Foreskin melanocyte (primary cell): ENCODE measurements at places on chromosomes 2 and 18.

- no peak for DNase-seq
These were observed 133.8 kb downstream of the MAIP1 start for GRCh38 chr2:200089040-200089755.

DNA sequence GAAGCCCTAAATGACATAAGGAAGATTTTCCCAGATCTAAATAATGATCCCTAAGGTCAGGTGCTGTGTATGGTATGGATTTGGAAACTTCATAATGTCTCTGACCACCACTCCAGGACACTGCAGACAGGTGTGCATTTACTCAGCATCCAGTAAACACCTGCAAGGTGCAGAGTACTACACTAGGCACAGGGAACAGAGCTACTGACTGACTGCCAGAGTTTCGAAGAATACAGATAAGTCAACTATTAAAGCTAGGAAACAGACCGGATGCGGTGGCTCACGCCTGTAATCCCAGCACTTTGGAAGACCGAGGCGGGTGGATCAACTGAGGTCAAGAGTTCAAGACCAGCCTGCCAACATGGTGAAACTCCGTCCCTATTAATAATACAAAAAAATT lies 65.0 kb downstream of the ATP8B1 start:
- DNase-seq, result no peak

DNA sequence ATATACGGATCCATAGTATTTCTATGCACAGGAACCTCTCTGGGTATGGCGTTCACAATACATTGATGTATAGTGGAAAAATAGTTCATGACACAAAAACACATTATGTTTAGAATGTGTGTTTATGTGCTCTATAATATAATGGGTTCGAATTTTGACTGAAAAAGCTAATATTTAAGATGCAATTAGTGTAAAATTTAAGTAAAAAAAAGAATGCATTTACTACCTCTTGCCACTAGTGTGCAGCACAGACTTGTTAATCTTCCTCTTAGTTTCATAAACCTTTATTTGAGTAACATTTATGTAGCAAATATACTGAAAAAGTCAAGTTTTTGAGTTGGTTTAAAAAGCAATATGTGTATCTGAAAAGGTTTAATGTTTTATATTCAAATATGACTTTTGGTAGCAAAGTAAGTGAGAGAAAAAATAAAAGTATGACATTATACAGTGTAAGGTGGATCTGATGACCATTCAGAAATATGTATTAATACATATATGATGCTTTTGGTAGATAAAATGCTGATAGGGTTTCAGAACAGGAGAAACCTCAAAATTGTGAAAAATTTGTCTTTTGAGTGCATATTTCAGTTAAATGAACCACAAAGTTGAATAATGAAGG lies 49.4 kb downstream of the CCDC102B start:
- DNase-seq, result peak; percentile 6

DNA sequence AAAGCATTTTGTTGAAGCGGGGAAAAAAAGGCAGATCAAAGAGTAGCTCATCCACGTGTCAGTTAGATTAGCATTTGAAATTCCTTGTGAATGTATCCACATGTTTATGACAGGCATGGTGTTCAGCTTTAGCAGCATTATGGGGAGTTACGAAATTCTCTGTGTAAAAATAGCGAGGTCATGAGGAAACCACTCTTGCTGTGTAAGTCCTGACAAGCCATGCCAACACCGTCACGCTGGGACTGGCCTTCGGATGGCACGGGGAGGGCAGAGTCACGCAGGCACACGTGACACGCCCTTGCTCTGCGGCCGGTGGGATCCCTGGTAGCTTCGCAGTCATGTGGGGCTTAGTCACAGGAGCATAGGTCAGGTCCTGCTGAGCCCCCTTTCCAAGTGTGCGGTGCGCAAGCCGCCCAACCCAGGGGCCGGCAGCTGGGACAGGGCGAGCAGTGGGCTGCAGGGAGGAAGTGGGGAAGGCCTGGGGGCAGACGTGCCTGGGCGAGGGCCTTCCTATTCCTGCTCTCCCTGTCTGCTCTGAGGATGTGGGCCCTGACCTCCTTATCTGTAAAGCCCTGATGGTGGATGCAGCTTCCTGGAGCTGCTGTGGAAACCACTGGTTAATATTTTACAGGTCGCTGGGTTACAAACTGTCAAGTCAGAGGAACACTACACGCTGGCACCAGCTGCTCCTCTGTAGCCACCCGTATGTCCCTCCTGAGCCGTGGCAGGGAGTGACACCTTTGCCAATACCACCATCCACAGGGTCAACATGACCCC lies 18.0 kb downstream of the MBP start:
- DNase-seq, result peak; percentile 100

- no peak for DNase-seq
These were observed 4.0 kb downstream of the IL1R2 start for GRCh38 chr2:101995804-101996203.

GRCh38 chr2:131673400-131674173 lies 145.9 kb downstream of the CCDC74A start:
- peak; percentile 53 for DNase-seq

- DNase-seq, result no peak
These were observed 8.7 kb upstream of the LAPTM4A start for GRCh38 chr2:20060106-20060505.

- no peak for DNase-seq
These were observed 70.6 kb upstream of the ODC1 start for GRCh38 chr2:10518470-10519393.
